DMS153 (cell line): ENCODE measurements at places on chromosomes 6 and 20.

DNA sequence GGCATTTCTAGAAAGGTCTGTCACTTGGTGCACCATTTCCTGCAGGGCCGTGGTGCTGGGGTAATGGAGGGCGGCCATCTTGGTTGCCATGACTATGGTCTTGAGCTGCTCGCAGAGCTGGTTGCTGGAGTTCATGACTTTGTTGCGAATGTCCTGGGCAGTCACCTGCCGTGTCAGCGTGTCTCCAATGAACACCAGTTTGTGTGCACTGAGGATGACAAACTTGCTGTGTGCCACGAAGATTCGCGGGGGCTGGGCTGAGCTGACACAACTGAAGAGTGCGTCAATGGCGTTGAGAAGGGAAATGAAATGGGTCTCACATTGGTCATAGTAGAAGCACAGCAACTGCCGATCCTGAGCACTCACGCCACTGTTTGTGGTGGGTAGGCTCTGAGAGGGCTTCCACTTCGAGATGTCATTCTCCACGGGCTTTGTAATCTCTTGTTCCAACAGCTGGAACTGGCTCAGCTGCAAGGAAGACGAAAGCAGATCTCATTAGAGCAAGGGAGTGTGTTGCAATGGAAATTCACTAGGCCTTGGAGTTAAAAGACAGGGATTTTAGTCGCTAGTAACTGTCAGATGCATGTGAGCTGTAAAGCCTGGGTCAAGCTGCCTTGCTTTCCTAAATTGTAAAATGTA lies 47.1 kb downstream of the NEDD9 start:
- no peak for DNase-seq

GRCh38 chr6:107822176-107823046 lies 1.7 kb downstream of the SCML4 start:
- no peak for DNase-seq

DNA sequence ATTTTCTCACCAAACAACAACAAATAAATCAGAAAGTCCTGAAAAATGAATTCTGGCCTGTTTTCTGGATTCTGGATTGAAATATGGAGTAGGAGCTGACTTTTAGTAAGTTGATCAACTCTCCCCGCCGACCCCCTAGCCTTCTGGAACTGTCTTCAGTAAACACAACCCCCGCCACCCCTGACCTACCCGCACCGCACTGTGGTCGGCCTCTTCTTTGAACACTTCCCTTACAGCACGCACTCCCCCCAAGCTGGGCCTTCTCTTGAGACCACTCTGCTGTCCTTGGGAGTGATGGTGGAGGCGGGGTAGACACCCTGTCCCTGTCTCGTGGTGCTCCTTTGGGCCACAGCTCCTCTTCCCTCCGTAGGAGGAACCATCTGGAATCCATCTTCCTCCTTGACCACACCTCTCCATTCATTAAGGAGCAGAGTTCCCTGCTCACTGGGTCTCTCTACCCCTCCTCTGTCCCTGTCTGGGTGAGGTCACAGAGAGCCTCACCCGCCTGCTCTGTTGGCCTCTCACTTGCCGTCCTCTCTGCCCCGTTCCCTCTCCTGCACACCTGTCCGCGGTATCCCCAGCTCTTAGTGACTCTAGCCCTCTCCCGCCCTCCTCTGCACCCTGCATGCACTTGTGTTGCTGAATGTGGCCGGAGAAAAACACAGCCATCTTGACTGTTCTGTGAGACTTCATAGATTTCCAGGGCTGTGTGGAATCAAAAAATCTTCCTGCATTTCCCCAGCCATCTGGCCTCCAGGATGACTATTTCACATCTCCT lies 19.1 kb downstream of the SYNJ2 start:
- no peak for DNase-seq

DNA sequence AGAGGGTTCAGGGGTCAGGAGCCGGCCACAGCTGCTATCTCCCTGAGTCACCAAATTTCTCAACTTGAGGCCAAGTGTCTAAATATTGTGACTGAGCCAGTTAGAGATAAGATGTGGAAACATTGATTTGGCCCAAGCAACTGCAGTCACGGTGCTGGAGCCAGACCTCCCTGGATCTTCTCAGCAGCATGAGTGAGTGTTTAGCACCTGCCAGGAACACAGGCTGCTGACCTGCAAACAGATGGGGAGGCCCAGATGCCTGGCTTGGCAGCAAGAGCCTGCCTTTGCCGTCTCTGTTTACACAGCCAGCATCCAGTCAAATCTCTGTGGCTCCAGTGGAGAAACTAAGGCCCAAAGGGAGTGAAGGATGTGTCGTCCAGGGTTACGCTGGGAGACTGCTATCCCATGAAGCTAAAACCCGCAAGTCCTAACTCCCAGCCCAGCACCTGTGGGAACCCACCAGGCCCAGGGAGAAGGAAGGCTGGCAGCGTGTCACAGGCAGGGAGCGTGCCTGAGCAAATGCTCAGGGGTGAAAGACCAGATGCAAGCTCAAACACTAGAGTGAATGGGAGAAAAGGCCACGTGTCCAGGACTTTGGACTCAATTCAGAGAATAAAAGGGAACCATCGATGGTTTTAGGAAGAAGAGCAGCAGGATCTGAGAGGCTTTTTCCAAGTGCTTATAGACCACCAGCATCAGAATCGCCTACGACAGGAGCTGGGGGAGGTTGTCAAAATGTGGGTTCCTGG lies 15.9 kb upstream of the PTGIS start:
- peak; percentile 56 for DNase-seq

DNA sequence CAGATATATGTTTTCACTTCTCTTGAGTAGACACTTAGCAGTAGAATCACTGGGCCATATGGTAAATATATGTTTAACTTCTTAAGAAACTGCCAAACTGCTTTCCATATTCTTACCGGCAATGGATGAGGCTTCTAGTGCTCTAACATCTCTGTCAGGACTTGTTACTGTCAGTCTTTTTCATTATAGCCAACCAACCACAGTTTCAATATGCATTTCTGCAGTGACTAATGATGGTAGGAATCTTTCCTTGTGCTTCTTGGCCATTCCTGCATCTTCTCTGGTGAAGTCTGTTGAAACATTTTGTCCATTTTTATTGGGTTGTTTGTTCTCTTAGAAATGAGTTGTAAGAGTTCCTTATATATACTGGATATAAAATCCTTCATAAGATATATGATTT lies 66.0 kb upstream of the SYNDIG1 start:
- DNase-seq: no peak

GRCh38 chr6:107490566-107491137 lies 735 bp downstream of the SOBP start:
- DNase-seq: no peak

DNA sequence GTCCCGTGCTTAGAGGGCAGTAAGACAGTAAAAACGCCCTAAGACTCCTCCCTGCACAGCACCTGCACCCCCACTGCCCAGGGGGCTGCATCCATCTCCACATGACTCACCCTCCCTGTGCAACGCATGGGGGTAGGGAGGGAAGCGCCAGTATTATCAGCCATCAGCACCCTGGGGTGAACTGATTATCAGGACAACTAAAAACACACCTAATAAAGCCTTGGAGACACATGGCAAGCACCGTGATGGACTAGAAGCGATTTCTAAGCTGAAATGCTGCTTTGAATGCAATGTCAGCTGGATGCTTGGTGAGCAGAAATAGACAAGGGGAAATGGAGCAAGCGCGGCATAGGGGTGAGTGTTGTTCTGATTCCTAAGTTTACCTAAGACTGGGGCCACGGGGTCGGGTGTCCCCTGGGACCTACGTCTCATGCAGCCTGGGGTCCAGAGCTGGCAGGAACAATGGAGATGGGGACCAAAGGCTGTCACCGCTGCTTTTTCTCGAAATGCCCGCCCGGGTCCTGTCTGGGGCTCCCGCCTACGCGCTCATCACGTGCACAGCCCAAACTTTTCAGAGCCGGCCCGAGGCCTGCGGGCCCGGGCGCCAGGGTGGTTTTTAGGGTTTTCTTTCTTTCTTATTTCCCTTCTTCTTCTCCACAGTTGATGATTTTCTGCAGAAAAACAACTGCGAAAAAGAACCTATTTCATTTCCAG lies 702 bp upstream of the TNFAIP3 start:
- DNase-seq: no peak

- no peak for DNase-seq
Measured at GRCh38 chr20:1816384-1817381, 78.5 kb upstream of the SIRPA start.

GRCh38 chr6:152050451-152051195 lies 243.1 kb downstream of the ESR1 start:
- no peak for DNase-seq

GRCh38 chr6:110137924-110138887 lies 41.3 kb downstream of the WASF1 start:
- no peak for DNase-seq

GRCh38 chr6:134626589-134626988 lies 308.7 kb upstream of the SGK1 start:
- DNase-seq: no peak

DNA sequence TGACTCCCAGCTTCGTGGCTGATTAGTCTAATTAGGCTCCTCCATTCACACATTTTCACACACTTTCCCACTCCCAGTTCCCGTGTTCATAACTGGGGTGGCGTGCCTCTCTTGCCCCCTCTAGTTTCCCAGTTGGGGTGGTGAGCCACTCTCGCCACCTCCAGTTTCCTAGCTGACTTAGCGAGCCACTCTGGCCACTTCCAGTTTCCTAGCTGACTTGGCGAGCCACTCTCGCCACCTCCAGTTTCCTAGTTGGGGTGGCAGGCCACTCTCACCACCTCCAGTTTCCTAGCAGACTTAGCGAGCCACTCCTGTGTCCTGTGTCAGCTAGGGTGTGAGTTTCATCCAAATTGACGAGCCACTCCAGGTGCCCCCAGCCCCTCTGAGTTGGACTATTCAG lies 7.4 kb upstream of the GMPR start:
- no peak for DNase-seq

- DNase-seq: no peak
Measured at GRCh38 chr6:47749757-47750156, 32.1 kb upstream of the OPN5 start.
